Activated CD4-positive, alpha-beta T cell treated with anti-CD3 and anti-CD28 coated beads, Interleukin-2, amount 50 U/mL, for 1 hour (primary cell): ENCODE measurements at places on chromosomes 1 and 21.

- DNase-seq = no peak
Observed at GRCh38 chr1:103122983-103123720, 14.8 kb upstream of the COL11A1 start.

- DNase-seq = no peak
Observed at GRCh38 chr1:1079408-1080121, 5.5 kb upstream of the RNF223 start.

DNA sequence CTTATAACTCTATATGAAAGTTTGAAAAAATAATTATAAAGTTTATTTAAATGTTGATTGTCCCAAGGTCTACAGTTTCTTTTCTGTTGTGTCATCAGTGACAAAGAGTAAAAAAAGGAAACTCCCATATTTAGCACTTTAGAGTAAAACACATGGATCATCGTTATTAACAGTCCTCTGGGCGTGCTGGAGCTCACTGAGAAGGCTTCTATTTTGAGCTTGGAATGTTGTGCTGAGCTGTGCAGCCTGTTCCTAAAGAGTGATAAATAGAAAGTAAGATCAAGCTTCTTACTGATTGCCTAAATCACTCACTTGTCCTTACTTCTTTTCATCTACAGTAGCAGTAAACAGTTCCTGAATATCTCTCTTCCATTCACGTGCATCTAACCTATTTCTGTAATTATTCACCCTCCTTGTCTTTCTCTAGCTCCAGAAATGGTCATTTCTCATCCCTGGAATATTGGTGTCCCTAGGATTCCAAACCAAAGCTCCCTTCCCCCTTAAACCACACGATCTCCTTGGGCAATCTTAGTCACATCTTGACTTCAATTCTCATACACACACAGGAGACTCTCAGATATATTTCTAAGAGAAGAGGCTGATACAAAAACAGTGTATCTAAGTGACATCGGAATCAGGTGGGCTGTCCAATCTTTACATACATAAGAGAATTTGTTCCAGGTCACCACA, 11.9 kb downstream of the GBP5 start:
- DNase-seq = no peak

DNA sequence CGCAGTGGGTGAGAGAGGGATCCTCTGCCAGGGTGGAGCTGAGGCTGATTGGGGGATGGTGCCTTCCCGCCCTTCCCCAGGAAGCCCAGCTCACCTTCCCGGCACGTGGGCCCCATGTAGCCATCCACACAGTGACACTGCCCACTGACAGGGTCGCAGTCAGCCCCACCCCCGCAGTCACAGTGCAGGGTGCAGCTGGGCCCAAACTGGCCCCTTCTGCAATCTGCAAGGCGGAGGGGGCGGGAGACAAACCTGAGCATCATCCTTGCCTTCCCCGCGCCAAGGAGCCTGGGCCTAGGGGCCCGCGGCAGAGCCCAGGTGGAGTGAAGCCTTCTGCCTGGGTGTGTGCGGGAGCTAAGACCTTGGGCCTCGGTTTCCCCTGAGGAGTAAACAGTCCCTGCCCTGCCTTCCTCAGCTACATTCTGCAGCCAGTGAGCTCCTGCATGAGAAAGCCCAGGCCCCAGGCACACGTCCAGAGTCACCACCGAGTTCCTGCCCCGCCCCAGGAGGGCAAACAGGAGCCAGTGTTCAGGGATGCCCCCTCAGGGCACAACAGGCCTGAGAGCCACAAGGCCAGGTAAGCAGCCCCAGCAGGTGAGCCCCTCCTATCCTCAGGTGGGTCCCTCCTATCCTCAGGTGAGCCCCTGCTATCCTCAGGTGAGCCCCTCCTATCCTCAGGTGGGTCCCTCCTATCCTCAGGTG, 38.2 kb downstream of the ARHGEF16 start:
- DNase-seq = no peak

GRCh38 chr1:150514260-150514659, 1.3 kb upstream of the FALEC start:
- no peak for DNase-seq

GRCh38 chr1:69244211-69244610, 323.5 kb upstream of the LRRC7 start:
- DNase-seq = no peak

DNA sequence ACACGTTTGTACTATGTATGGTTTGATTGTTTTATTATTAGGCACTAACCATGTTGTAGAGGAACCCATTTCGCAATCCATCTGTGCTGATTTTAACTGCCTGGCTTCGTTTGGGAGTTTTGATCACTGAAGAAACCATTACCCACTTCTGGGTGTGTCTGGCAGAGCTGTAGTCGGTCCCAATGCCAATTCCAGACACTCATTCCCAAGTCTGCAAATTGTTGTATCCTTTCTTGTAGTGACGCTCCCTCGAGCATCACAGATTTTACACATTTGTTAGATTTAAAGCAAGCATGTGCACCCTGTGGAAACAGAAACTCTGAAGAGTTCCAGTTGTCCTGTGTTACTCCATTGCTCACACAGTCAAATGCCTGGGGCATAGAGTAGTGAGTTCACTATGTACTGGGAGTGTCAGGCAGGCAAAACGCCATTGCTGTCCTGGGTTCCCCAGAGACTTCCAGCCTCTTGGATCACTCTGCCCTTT, 31.0 kb upstream of the EFCAB14 start:
- DNase-seq = no peak

- no peak for DNase-seq
Observed at GRCh38 chr1:91173346-91173890, 151.6 kb upstream of the ZNF644 start.

- no peak for DNase-seq
Observed at GRCh38 chr1:168637350-168637991, 61.1 kb downstream of the XCL1 start.

DNA sequence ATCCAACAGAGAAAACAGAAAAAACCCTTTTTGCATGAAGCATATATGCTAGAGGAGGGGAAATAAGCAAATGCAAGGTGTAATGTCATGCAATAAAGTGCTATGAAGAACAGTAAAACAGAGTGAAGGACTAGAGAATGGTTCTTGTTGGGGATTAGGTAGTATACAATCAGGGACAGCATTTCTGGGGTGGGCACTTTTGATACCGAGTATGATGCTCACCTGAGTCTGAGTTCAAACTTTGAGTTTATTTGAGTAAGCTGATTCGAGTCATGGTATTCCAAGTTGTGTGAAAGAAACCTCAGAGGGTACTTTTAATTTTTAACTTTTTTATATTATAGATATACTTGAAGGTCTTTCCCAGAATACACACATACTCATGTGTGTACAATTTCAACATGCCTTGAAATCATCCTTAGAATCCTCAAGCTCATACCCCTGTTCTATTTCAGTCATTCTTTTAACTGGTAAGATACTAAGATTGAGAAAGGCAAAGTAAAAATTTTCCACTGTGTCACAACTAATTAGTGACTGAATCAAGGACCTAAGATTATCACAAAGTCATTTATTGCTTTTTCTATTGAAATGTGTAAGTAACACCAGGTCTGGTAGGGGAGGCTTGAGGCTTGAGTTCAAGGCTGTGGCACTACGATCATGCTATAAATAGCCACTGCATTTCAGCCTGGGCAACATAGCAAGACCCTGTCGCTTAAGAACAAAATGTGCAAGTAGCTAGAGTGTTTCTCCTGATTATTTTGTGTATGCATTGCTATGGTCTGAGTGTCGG, 12.1 kb downstream of the LRRC8B start:
- no peak for DNase-seq

GRCh38 chr1:209429611-209430010, 153.9 kb upstream of the CAMK1G start:
- DNase-seq = no peak

DNA sequence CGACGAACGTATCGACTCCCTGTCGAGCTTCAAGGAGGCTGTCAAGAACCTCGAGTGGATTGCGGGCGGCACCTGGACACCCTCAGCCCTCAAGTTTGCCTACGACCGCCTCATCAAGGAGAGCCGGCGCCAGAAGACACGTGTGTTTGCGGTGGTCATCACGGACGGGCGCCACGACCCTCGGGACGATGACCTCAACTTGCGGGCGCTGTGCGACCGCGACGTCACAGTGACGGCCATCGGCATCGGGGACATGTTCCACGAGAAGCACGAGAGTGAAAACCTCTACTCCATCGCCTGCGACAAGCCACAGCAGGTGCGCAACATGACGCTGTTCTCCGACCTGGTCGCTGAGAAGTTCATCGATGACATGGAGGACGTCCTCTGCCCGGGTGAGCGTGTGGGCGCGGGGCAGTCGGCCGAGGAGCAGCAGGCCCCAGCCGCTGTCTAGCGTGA, 28.0 kb downstream of the COL6A2 start:
- no peak for DNase-seq

DNA sequence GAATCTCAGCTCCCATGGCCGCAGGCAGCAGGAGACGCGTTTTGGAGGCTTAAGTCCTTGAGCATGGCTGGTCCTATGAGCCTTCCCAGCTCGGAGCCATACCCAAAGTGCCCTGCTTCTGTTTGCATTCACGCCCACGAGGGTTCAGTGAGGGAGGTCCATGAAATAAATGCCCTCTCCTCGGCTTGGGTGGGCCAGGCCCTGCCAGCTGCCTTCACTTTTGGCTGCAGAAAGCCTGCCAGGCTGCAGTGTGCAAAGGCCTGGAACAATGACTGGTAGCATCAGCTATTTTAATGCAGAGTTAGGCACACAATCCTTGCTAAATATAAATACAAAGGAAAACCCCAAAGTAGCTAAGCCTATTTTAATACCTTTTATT, 49.4 kb downstream of the H3-3A start:
- DNase-seq = no peak

GRCh38 chr1:197967066-197967465, 49.9 kb downstream of the LHX9 start:
- DNase-seq = no peak

- no peak for DNase-seq
Observed at GRCh38 chr1:207893737-207894582, 17.0 kb downstream of the CD34 start.

GRCh38 chr1:18653916-18654315, 23.3 kb downstream of the PAX7 start:
- DNase-seq = no peak

- DNase-seq = no peak
Observed at GRCh38 chr1:15134285-15134684, 19.3 kb upstream of the TMEM51 start.

DNA sequence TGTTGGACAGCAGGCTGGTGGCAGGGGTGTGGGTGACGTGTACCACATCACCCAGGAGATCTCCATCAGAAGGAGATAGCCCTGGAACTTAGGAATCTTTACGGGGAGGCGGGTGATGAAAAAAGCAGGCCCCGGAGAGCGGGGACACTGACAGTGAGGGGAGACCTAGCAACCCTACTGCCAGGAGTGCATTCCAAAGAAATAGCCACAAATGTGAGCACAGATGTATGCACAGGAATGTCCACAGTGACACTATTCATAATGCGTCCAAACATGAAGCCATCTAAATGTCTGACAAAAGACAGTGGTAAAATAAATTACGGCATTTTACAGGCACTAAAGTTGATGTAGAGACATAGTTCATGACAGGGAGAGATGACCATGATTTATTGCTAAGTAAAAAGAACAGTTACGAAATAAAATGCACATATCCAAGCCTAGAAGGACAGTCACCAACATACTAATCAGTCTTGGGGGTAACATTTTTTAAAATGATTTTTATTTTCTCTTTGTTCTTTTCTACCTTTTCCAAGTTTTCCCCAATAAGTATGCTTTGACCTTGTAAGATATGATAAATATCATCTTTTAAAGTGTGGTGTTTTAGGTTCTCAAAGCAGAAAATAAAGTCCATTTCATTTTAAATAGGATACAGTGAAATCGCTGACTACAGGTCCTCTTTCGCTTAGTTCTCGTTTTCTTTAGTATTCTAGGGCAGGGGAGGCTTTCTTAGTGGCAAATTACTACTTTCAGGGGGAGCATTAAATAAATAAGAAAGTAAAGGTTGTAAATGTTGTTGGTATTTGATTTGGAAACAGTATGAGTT, 21.3 kb downstream of the CD247 start:
- DNase-seq = no peak

- no peak for DNase-seq
Observed at GRCh38 chr1:172109359-172109758, 268.1 kb downstream of the DNM3 start.

DNA sequence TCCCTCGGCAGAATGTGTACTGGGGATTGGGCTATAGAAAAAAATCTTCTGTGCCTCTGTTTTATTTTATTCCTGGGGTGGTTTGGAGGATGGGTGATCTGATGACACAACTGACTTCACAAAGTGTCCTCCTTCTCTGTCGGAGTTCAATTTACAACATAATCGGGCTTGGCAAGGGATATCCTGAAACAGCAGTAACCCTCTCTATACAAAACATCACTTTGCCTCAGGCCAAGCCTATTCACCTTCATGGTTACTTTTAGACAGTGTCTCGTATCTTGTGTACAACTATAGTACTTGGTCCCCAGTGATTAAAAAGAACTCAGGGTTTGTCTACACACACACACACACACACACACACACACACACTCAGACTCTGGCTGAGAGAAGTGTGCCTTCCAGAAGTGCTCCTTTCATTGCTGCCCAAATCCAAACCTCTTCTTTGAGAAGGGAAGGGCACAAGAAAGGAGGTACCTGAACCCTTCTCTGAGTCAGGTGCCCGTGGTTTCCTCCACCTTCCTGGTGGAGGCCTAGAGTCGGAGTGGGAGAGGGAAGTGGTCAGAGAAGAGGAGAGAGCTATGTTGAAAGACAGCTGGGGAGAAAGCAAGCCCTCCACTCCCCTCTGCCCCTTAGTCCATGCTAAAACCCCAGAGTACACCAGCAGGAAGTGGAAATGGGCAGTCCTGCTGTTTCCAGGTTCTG, 62.4 kb upstream of the POU2F1 start:
- no peak for DNase-seq

DNA sequence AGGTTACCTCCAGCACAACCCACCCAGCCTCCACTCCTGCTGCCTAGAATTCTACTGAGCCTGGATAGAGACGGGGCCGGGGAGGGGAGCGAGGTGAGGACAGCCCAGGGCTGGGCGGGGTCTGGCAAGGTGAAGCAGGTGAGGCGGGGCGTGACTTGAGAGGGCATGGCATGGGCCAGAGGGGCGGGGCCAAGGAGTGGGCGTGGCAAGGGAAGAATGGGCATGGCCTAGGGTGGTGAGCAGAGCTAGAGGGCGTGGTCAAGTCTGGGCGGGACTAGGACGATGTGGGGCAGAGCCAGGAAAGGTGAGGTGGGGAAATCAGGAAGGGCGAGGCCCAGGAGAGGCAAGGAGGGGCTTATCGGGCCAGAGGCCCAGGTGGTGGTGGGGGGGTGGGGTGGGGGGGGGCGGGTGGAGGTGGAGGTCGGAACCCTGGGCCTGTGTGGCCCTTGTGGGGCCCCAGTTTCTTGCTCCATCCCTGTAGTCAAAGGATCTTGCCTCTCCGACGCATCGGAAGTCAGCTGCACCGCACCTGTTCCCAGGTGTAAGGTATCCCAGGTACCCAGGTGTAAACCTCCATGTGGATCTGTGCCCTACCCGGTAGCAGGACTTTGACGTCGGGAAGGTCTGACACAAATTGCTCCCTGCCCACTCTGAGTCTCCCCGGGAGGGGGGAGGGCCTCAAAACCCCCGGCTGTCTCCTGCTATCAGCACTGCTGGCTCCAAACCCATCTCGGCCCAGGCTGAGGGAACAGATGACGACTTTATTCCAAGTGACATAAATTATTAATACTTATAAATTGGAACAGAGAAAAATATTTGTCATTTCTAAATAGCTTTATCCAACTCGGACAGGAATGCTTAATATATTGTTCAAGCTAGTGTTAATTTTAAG, 32.9 kb upstream of the UTS2 start:
- DNase-seq = peak; percentile 6
